ENCODE measurements at places on chromosomes 16 and 17.

DNA sequence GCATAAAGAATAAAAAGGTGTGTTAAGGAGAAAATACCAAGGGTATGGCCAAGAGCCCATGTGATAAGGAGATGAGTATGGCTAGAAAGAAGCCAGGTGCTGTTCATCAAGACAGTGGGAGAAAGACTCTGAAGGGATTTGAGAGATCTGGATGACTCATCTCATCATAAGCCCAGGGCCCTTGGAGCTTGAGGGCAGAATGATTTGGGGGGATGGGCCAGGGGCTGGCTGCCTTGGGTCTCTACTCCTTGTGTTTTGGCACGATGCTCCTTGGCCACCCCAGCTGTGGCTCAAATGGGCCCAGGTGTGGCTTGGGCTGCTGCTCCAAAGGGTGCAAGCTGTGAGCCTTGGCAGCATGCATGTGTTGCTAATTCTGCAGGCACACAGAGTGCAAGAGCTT is 14.5 kb upstream of the TNFRSF13B start:
- no peak for DNase-seq

- DNase-seq, result no peak
Measured at GRCh38 chr16:62135911-62136310, 99.7 kb upstream of the CDH8 start.

DNA sequence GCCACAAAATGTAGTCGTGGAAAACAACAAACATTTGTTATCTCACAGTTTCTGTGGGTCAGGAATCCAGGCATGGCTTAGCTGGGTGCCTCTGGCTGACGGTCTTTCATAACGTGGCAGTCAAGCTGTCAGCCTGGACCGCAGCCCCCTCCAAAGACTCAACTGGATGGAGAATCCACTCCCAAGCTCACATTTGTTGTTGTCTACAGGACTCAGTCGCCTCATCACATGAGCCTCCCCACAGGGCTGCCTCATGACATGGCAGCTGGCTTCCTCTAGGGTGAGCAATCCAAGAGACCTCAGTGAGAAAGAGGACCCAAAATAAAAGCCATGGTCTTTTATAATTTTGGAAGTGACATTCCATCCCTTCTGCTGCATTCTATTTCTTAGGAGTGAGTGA is 34.7 kb upstream of the AKAP1 start:
- DNase-seq, result no peak

DNA sequence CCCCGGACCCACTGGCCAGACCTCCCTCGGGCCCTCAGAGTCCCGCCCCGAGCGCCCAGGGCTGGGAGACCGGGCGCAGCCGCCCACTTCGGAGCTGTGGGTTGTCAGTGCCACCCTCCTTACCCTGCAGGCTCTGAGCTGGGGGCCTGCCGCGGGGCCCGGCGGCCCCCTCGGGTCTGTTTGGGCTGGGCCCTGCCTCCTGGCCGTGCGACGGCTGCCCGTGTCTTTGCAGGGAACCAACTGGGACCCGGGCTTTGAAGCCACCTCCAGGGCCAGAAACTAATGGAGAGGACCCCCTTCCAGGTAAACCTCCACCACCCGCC is 443 bp downstream of the TEDC2 start:
- DNase-seq, result no peak

GRCh38 chr17:42917236-42917603 is 16.6 kb downstream of the G6PC1 start:
- DNase-seq, result no peak

DNA sequence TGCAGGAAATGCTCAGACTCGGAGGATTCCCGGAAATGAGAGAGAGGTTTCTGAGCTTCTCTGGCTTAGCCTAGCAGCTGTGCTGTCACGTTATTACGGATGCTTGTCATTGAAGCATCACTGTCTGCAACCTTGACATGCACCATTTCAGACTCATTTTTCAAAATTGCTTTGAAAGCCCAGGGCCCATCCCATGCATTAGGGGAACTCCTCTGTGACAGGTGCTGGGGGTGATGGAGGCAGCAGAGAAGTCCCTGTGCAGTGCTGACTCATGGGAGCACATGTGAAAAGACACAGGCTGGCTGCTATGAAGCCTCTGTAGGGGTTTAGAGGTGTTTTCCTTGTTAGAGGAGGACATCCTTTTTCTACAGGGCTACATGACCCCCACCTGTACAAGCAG is 214.0 kb upstream of the MPHOSPH6 start:
- DNase-seq, result no peak

GRCh38 chr17:34652021-34652555 is 72.7 kb downstream of the TMEM132E start:
- DNase-seq, result no peak

GRCh38 chr17:50605429-50605828 is 29.3 kb upstream of the ABCC3 start:
- no peak for DNase-seq

DNA sequence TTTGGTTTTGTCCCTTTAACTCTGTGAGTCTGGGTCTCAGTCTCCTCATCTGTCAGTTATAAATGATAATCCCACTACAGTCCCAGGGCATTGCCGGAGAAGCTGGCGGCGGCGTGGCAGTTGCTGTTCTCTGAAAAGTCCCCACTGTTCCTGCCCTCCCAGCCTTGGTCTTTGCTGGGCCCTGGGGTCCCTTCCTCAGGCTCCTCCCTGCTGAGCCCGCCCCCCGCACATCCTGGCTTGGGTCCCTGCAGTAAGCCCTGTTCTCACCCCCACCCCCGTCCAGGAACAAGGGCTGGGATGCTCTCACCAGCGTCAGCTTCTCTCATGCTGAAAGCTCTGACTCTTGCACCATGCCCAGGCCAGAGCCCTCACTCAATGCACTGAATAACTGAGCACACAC is 35.3 kb upstream of the PEMT start:
- DNase-seq, result no peak

DNA sequence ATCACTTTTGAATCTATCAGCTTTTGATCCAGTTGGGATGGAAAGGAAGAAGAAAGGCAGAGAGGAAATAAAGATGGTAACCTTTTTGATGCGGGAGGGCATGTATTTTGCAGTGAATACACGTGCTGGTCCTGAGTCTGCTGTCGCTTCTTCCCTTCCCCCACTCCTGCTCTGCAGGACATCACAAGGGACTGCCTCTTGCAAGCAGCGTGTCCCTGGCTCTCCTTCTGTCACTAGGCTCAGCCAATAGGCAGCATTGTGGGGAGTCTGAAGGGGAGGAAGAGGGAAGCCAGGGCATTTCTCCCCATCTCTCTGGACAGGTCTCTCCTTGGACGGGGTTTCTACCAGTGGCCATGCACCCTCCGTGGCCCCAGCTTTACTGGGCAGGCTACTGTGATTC is 15.7 kb upstream of the WFDC1 start:
- DNase-seq, result no peak

DNA sequence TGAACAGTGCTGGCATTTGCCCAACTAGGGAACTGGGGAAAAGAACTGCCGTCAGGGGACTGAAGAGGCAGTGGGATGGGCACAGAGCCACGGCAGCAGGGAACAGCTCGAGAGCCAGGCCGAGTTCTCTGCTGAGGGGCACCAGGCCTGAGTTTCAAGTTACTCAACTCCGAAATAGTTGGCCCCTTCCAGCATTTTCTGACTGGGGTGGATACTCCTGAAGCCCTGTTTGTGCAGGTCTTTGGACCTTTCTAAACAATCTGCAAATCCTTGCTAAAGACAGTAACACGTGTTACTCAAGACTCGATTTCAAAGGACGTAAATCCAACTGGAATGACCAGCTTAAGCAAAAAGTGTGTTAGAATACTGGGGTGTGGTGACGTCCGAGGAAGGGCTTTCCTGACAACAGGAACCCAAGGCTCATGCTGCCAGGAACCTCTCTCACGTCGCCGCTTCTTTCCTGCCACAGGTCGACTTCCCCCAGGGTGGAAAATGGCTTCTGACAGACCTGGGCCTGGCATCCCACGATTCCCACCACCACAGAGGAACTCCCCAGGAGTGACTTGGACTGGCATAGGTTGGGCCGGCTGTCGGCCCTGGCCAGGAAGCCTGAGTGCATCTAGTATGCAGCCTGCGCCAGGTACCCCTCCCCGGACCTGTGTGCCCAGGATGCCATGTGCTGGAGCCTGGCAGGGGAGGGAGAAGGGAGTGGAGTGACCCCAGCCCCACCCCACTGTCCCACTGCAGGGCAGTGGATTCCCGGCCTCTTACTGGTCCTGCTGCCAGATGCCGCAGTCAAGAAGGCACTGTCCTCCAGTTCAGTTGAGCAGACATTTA is 71.9 kb downstream of the N4BP1 start:
- DNase-seq, result no peak

- no peak for DNase-seq
Measured at GRCh38 chr17:79073016-79073705, 1.5 kb upstream of the ENGASE start.

DNA sequence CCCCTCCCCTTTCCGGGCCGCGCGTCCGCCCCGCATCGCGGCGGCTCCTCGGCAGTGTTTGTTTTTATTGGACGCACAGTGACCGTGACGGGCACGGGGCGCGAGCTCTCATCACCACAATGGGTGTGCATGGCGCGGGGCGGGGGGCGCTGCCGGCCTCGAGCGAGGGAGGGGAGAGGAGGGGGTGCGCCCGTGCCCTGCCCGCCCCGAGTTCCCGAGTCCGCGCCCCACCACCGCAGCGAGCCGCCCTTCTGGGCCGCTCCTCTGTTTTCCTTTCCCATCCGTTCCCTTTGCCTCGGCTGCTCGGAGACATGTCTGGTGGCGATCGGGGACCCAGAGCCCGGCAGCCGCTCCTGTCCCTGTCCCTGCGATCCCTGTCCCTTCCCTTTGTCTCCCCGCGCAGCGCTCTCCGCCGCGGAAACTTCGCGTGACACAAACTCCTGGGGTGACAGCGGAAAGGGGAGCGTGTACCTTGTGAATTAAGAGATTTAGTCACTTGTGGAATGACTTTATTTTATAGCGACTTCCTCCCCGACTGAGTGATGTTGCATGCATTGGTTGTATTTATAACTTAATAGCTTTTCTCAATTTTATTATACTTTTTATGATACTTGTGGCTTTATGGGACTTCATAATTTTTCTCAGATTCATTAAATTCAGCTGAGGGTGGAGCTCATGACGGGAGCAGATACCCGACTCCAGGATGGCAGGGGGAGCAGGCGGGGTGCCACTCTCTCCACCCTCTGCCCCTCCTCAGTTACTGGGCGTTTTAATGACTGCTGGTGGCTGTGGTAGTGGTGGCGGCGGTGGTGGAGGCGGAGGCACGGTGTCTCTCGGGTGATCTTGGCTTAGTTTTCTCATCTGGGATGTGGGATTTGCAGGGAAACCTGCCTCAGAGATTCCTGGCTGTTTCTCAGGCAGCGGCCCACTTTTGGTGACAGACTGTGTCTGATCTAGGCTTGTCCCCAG is 40.8 kb downstream of the MRM1 start:
- DNase-seq, result no peak

GRCh38 chr17:39699818-39700147 is at the start of gene ERBB2:
TSS of gene ERBB2 (plus strand) at chr17:39700064. CDS start at chr17:39700239, 175 bp downstream.
- DNase-seq, result no peak

DNA sequence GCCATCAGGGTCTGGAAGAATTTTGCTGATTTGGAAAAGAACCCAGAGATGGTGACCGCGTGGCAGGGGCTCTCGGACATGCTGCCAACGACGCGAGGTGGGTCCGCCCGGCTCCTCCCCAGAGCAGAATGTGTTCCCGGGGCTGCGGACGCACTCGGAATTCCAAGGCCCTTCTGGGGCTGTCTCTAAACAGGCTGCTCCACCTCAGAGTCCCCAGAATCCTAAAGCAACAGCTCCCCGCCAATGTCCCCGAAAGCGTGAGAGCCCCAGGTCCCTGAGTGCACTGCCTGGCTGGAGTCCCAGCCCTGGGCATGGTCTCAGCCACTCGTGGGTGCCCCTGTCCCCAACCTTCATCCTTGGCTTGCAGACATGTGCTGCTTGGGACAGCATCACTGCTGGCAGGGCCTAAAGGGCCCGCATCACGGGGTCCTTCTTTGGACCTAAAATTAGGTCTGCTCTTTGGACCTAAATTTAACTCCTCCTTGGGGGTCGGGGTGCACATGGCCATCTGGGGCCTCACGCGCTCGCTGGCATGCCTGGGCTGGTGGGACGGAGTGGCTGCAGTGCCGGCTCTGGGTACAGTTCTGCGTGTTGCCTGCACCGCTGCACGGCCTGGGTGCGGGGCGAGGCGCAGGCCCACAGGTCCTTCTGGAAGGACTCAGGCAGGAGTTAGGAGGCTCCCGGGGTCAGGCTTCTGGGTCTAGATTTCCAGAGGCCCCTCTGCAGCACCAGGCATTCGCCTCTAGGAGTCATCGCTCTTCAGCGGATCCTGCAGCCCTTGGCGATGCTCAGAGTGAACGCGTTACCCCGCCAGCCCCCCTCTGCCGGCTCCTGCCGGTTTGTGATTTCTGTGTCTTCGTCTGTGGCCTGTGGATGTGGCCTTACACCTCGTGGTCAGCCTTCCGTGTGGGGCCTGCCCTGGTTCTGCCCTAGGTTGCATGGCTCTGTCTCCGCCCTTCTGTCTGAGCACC is 41.9 kb upstream of the CHMP6 start:
- DNase-seq, result no peak

DNA sequence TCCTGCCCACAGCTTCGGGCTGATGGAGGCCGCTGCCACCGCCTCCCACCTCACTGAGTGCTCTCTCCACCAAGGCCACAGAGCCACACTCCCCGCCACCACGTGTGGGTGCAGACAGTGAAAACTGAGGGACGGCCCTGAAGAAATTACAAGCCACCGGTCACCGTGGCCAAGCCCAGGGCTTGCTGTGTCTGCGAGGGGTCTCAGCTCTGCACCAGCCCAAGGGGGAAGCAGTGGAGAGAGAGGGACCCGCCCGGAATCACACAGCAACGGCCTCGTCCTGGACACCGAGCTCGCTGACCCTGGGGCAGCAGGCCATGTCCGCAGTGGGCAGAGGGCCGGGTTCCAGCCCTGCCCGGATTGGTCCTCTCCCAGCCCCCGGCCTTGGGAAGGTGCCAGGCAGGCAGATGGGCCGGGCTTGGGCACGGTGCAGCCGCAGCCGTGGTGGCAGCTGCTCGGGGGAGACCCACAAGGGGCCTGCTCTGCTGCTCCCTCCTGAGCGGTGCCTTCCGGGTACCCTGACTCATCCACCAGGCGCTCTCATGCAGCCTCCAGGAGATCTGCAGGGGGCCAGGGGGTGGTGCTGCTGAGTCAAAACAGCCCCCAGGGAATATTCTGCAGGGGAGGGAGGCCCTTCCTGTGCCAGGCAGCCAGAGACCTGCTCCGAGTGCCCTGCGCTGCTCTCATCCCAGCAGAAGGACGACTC is 52.0 kb downstream of the CBFA2T3 start:
- DNase-seq, result no peak

DNA sequence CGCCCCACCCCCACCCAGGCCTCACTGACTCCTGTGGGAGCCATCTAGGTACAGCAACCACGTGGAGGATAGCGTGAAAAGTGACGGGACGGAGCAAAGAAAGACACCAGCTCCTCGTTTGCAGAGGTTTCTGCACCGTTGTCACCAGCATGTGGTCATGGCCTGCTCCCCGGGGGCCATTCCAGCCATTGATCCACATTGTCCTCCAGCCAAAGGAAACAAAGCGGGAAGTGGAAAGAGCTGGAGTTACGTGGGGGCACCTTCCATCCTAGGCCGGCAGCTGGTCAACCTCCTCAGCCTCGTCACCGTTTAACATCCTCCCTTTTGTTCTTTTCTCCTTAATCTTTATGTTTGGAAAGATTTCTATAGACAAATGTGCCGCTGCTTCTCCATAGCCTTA is 153.7 kb downstream of the RPTOR start:
- DNase-seq, result no peak

Data from NCI-H1048 (cell line).